HFFc6 (cell line): ENCODE measurements at places on chromosomes 11 and 22. TPM values are rescaled to one million over a fixed set of nuclear protein-coding genes. Genes with fewer than 3 reads are reported as not detected.

DNA sequence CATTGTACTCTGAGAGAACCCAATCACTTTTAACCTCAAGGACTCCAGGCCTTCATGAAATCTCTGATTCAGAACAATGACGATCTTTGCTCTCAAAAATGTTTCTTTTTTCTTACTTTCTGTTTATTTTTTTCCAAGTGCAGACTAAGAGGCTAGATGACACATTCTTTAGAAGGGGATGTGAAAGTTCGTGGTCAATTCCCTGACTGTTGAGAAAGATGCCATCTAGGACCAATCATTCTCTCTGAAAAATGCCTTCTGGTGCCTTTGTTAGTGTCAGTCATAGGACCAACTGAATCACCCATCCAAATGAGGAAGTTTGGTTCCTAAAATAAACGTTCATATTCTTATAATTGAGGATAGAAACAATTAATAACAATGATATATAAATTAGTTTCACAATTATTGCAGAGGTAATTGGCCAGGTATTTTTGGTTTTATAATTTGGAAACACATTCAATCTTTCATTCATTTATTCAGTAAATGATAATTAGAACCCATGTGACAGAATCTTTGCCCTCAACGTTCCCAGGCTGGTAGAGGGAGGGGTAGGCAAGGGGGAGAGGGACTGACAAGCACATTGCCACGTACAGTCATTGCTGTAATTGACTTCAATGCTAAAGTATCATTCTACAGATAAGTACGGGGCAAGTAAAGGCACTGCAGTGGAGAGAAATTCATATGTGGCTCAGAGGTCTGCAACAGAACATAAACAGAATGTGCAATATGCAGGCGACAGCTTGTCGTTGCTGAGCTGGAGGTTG is 333.4 kb upstream of the MPPED2 start:
- DNase-seq: no peak

GRCh38 chr22:24125941-24126340 is 55.3 kb upstream of the SUSD2 start:
- no peak for DNase-seq

- peak; percentile 49 for DNase-seq
These were observed 39.3 kb upstream of the BSX start for GRCh38 chr11:123020968-123021367.

- peak; percentile 79 for DNase-seq
These were observed at the start of gene CYB5R3 for GRCh38 chr22:42649246-42650099. Gene CYB5R3, minus strand, starts transcription at chr22:42649392. Its CDS starts 77 bp downstream, at chr22:42649315.

GRCh38 chr22:46041642-46042041 is 64.7 kb upstream of the WNT7B start:
- no peak for DNase-seq

The HBG1 gene
- total RNA-seq: not detected in 3 replicates

The ASRGL1 gene
- 0.48 TPM in 1 of 2 replicates, not detected in the other for total RNA-seq

The ROBO4 gene
- 0.52 to 0.83 TPM (median 0.66 TPM) in 3 replicates for total RNA-seq
